ENCODE measurements at places on chromosomes 2 and 18.

GRCh38 chr2:196066291-196067087 is 2.1 kb downstream of the DNAH7 start:
- DNase-seq = peak; percentile 23

DNA sequence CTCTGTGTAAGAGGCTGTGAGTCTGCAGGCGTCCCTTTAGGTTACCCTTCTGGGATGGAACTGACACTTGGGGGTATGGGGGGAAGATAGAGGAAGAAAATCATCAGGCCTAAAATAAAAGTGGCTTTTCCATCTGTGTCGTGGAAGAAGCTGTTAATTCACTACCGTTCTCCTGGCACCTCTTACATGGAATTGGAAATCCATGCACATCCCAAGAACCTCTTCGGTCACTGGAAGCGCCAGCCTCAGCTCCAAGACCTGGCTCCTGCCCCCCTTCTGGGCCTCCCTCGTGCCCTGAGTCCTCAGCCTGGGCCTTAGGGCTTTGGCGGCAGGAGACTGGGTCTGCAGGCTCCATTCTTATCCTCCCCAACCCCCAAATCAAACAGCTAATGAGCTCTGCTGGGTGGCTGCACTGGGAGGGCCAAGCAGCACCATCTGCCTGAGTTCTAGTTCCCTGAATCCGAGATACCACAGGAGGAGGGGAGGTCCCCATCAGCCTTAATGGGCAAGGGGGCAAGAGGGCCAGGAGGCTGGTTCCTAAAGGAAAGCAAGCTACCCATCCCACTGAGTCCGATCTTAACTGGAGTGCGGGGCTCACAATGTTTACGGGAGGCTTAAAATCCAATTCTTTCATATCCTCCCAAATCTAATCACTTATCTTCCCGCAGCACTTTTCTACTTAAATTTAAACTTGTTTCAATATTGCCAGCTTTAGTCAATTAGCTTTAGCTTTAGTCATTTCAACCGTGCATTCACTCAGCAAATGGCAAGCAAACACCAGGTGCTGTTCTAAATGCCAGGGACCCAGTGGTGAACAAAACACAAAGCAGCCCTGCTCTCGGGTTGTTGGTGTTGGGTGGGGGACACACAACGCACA is 52.8 kb downstream of the FAM178B start:
- DNase-seq = peak; percentile 59

DNA sequence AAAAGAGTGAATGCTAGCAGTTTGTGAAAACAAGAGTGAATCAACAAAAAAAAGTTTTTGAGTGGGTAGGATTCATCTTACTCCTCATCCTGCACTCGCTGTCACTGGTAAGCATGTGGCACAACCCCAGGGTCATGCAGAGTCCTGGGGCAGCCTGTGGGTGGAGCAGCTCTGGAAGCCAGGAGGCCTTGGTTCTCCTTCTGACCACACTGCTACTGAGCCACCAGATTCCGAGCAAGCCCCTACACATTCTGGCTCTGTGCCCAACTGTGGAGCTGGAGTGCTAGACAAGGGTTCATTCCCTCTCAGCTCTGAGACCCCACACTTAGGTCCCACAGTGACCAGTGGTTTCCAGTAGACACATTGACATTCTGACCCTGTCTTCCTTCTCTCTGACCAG is 670.6 kb downstream of the BCL11A start:
- no peak for DNase-seq

DNA sequence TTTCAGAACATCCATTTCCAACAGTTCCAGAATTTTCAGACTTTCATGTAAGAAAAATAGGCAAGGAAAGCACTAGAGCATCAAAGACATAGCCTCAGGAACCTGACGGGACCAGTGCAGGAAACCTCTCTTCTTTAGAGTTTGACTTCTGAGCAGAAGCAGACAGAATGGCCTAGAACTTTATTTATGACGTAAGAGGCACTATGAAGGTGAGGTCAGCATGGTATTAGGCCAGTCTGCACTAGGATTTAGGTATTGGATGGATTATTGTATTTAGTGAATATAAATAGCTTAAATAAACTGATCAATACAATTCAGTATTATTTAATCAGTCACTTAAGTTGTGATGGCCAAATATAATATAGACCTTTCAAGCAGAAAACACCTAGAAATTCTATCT is 117.6 kb downstream of the CYRIA start:
- DNase-seq = no peak

GRCh38 chr18:56716692-56717146 is 65.6 kb downstream of the WDR7 start:
- no peak for DNase-seq

DNA sequence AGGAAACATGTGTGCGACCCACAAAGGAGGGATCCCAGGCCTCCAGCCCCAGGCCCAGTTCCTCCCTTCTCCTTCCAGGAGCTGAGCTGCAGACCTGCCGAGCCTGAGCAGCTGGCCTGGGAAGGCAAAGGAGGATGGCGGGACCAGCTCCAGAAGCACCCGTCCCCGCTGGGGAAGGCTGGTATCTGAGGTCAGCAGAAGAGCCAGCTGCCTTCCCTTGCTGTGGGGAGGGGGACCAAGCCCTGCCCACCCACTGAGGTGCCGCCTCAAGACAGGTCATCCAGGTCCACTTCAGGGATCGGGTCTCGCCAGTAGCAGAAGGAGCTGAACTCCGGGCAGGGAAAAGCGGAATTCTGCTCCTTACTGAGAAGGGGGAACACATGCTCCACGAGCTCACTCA is 73.2 kb downstream of the EMILIN2 start:
- DNase-seq = no peak

- DNase-seq = no peak
Observed at GRCh38 chr18:66222174-66222573, 381.7 kb downstream of the CDH19 start.
